ENCODE measurements at places on chromosomes 7 and 10. TPM values are rescaled to one million over a fixed set of nuclear protein-coding genes. Genes with fewer than 3 reads are reported as not detected.

ZNF503 gene
- total RNA-seq = 33.4 TPM

TYSND1 gene
- total RNA-seq = 11.8 TPM

MYO1G gene
- total RNA-seq = 0.48 TPM

BMPR1A gene
- 29.1 TPM for total RNA-seq

CYP2C19 gene
- total RNA-seq = not detected

ADAM12 gene
- 1.8 TPM for total RNA-seq

PAX4 gene
- total RNA-seq = not detected

ITPRID1 gene
- total RNA-seq = not detected

ICA1 gene
- 2.1 TPM for total RNA-seq

MLXIPL gene
- total RNA-seq = 4.5 TPM

GRCh38 chr7:37987732-37988131 lies 67.3 kb downstream of the EPDR1 start:
- no peak overlapping the region for H3K27ac ChIP-seq
- no peak overlapping the region for H3K4me3 ChIP-seq
- H3K36me3 ChIP-seq = no peaks in the 10 kb centered on the region
- no peaks in the 10 kb centered on the region for H3K27me3 ChIP-seq
- DNase-seq = no peak

DNA sequence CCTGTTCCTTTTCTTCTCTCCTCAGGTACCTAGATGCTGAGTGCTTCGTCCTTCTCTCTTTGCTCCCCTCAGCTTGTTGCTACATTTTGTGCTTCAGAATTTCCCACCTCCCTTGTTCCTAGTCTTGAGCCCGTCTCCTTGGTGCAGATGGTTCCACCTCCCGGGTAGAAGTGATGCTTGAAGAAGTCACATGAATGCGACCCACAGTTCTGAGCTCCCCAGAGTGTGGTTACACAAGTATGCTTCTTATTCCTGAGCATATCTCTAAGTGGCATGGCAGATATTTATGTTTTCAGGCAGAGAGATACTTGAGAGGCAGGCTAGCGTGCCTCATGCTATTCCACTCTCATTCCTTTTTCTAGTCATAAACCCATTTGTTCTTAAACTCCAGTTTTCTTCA lies 34.0 kb downstream of the INPP5F start:
- no peaks in the 10 kb centered on the region for H3K36me3 ChIP-seq
- no peak overlapping the region for H3K27ac ChIP-seq
- H3K27me3 ChIP-seq = no peaks in the 10 kb centered on the region
- H3K4me3 ChIP-seq = no peak overlapping the region
- DNase-seq = no peak

DNA sequence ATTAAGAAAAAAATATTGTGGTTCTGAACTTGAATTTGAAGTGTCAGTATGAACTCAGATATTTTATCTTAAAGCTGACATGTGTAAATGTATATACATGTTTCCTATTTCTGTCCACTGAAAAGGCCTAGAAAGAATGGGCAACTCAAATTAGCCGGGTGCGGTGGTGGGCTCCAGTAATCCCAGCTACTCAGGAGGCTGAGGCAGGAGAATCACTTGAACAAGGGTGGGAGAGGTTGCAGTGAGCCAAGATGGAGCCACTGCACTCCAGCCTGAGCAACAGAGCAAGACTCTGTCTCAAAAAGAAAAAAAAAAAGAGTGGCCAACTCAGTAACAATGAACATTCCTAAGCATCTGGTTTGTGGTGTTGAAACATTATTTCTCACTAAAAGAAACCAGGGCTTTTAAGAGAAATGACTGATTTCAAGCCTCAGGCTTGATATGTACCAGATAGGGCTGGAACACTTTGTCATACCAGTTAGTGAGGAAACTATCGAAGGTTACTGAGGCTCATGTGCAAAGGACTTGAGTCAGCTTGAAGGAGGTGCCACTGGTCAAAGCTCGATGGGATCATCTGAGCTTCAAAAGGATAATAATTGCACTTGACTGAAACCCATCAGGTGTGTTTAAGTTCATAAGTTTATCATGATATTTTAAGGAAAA lies 40.5 kb downstream of the AOAH start:
- DNase-seq = no peak
- no peak overlapping the region for H3K4me3 ChIP-seq
- no peaks in the 10 kb centered on the region for H3K36me3 ChIP-seq
- no peaks in the 10 kb centered on the region for H3K4me1 ChIP-seq
- H3K27me3 ChIP-seq = no peaks in the 10 kb centered on the region

DNA sequence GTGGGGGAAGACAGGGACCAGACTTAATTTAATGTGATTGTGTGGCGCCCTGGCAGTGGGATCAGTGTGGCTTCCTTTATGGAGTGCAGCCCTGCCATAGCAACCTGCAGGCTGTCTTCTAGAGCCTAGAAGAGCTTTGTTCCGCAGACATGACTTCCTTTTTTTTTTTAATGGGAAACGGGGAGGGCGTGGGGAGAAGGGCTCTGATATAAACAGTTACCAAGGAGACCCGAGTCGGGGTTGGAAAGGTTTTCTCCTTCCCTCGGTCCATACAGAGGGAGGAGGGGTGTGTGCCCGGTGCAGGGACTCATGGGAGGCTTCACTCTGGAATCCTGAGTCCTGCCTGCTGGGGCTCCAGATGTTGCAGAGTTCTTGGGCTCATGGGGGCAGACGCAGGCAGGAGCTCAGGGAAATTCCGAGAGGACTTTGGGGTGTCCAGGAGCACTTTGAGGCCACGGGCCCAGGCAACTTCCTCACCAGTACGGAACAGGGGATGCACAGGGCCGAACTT lies 26.9 kb downstream of the TMEM120A start:
- DNase-seq = peak; percentile 71
- peaks cover 51% of the 10 kb centered on the region for H3K4me1 ChIP-seq
- H3K4me3 ChIP-seq = no peak overlapping the region
- no peaks in the 10 kb centered on the region for H3K27me3 ChIP-seq

DNA sequence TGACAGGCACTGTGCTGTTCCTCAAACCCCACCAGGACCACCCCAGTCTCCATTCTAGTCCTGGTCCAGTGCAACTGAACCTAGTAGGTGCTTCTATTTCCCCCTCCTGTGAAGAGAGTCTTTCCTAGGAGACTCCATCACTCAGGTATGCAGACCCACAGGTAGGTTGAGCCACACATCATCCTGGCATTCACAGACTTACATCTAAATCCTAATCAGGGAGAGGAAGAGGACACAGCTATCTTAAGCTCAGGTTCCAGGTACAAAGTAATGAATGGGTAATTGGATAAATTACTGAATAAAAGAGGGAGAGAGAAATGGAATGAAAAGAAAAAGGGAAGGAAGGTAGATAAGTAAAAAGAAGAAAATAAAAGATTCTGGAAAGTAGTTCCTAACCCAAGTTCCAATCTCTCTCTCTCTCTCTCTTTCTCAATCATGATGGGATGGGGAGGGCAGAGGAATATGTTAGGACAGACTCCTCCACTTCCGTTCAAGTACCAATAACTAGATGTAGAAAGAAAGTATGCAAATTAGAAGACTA lies 139.8 kb upstream of the NAMPT start:
- H3K4me1 ChIP-seq = peaks cover 10% of the 10 kb centered on the region
- H3K36me3 ChIP-seq = no peaks in the 10 kb centered on the region
- no peak for DNase-seq
- H3K27me3 ChIP-seq = no peaks in the 10 kb centered on the region
- no peak overlapping the region for H3K4me3 ChIP-seq
- no peak overlapping the region for H3K27ac ChIP-seq

GRCh38 chr7:50121286-50121685 lies 28.2 kb upstream of the ZPBP start:
- no peaks in the 10 kb centered on the region for H3K4me1 ChIP-seq
- no peak for DNase-seq
- no peak overlapping the region for H3K27ac ChIP-seq
- no peak overlapping the region for H3K4me3 ChIP-seq

GRCh38 chr10:1978584-1978983 lies 241.3 kb upstream of the ADARB2 start:
- no peaks in the 10 kb centered on the region for H3K27me3 ChIP-seq
- H3K27ac ChIP-seq = no peak overlapping the region
- DNase-seq = no peak

DNA sequence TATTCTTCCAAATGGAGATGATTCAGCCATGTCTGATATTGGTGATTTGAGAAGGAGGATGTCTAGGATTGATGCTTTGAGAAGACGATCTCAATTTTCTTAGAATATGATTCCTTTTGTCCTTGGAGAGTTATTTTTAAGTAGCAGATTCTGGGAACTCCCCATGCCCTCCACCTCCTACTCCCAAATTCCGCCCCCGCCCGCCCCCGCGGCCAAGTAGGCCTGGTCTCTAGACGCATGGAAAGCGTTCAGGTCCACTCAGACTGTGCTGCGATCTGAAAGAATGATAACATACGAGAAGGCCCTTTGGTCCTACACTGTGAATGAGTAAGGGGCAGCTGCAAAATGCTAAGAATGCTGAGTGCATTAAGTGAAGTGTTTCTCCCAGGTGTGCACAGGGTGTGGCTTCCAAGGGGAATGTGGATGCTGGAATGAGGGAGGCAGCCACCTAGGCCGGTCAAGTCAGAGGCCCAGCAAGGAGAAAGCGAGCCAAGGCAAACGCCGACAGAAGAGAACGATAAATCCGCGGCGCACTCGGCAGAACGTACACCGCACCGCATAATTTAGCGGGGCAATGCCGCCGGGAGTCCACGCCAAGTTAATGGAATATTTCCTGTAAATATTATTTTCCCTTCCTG lies 142.3 kb downstream of the PRPF18 start:
- no peaks in the 10 kb centered on the region for H3K36me3 ChIP-seq
- no peaks in the 10 kb centered on the region for H3K27me3 ChIP-seq
- H3K4me1 ChIP-seq = peaks cover 10% of the 10 kb centered on the region
- DNase-seq = no peak
- no peak overlapping the region for H3K27ac ChIP-seq
- no peak overlapping the region for H3K4me3 ChIP-seq

DNA sequence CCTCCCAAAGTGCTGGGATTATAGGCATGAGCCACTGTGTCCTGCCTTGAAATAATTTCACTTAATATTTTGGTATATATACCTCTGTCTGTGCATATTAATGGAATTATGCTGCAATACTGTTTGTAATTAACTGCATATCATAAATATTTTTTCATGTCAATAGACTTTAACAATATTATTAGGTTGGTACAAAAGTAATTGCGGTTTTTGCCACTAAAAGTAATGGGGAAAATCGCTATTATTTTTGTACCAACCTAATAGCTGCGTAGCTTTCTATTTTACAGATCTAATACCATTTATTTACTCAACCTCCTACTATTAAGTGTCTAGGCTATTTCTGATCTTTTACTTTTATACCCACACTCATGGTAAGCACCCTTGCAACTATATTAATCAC lies 3.9 kb upstream of the PDE6C start:
- H3K4me1 ChIP-seq = no peaks in the 10 kb centered on the region
- DNase-seq = no peak
- H3K4me3 ChIP-seq = no peak overlapping the region
- H3K27ac ChIP-seq = no peak overlapping the region
- H3K27me3 ChIP-seq = no peaks in the 10 kb centered on the region
- H3K36me3 ChIP-seq = no peaks in the 10 kb centered on the region

DNA sequence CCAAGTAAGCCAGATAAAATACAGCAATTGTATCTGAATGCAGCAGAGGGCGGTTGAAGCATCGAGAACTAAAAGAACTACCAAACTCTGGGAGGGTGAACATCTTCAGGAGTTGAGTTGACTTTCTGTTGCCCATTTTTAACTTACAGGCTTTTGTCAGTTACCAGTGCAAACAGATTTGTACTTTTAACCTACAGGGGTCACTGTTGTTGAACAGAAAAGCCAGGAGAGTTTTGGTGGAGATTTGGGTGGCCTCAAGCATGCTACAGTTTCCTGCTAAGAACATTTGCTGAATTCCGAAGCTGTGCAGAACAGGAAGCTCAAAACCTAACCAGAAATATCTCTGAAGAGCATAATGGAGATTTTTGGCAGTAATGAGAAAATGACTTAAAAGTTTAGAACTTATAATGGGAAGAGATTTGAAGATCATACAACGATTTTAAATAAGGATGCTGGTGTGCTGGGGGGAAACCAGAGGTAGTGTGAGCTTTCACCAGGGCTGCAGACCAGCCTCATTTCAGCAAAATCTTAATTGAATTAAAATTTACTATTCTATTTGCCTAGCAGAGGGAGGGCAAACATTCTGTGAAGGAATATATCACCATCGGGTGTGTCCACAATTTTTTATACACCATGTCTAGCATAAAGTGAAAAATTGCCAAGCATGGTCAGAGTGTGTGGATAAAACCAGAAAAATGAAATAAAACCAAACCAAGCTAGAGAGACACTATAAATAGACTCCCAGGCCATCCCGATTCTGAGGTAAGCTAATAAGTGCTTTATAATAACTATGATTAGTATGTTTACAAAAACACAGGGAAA lies 208.6 kb upstream of the CCDC6 start:
- H3K27ac ChIP-seq = no peak overlapping the region
- H3K27me3 ChIP-seq = no peaks in the 10 kb centered on the region
- H3K36me3 ChIP-seq = no peaks in the 10 kb centered on the region
- H3K4me1 ChIP-seq = no peaks in the 10 kb centered on the region
- no peak for DNase-seq

GRCh38 chr10:116774728-116775151 lies 32.4 kb upstream of the HSPA12A start:
- no peaks in the 10 kb centered on the region for H3K27me3 ChIP-seq
- H3K4me1 ChIP-seq = peaks cover 12% of the 10 kb centered on the region
- no peak overlapping the region for H3K27ac ChIP-seq
- no peak for DNase-seq

DNA sequence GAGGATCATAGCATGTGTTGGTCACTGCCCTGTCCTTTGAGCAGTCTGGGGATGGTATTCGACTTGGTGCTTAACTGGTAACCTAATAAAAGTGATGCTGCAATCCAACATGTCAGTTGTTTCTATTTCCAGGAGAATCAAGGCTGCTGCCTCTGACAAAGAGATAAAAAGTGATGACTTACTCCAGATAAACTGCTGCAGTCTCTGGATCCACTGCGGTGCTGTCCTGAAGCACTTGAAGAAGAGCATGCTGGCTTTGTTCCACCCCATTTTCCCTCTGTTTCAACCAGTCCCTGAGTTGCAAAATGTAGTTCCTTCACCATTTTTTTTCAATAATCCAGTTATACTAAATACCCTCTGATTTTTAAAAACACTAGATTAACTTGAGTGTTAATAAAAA lies 403.5 kb upstream of the ANKRD30A start:
- DNase-seq = no peak
- H3K27me3 ChIP-seq = no peaks in the 10 kb centered on the region
- no peak overlapping the region for H3K4me3 ChIP-seq

GRCh38 chr7:121885166-121885920 lies 12.4 kb downstream of the PTPRZ1 start:
- H3K4me1 ChIP-seq = no peaks in the 10 kb centered on the region
- H3K27ac ChIP-seq = no peak overlapping the region
- H3K4me3 ChIP-seq = no peak overlapping the region
- no peaks in the 10 kb centered on the region for H3K27me3 ChIP-seq

DNA sequence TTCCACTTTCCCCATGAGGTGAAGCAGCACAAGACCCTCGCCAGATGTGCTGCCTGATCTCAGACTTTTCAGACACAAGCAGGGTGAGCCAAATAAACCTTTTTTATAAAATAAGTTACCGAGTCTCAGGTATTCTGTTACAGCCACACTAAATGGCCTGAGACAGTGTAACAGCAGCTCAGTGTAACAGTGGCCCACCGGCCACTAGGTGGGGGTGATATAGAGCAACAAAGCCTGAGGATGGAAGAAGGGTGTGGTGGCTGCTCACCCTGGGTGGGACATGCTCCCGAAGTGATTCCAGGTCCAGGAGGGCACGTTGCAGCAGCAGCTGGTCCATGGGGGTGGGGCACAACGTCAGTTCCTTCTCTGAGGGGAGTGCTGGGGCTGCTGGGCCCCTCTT lies 44.6 kb downstream of the BMS1 start:
- no peaks in the 10 kb centered on the region for H3K27me3 ChIP-seq
- no peak overlapping the region for H3K4me3 ChIP-seq
- H3K4me1 ChIP-seq = no peaks in the 10 kb centered on the region

- peaks cover 42% of the 10 kb centered on the region for H3K4me1 ChIP-seq
- no peaks in the 10 kb centered on the region for H3K36me3 ChIP-seq
- peak overlapping the region; percentile 22 for H3K4me3 ChIP-seq
- no peaks in the 10 kb centered on the region for H3K27me3 ChIP-seq
- DNase-seq = no peak
Measured at GRCh38 chr7:2812114-2812487, 32.0 kb downstream of the GNA12 start.
